ENCODE measurements at places on chromosomes 3 and 15.
A peak's percentile ranks its signal among the peaks of the same experiment; 100 is the strongest.

DNA sequence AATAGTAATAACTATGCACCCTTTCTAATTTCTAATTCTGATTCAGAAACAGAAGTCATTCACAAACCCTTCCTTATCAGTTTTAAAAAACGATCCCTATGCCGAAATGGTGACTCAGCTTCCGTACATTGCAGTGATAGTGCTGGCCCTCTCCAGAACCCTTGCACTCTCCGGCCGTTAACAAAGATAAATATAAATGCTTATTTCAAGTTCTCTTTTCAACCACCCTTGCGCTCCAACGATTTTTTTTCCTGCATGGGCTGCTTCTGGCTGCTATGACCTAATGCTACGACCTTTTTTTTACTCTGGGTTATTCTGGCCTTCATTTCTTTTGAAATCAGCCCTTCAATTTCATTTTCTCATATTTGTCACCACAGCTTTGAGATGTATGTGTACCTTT, 646.2 kb downstream of the NTRK3 start:
- no peak for DNase-seq

GRCh38 chr3:37812499-37812896, 49.2 kb upstream of the CTDSPL start:
- DNase-seq = no peak

- no peak for DNase-seq
These were observed 55.5 kb upstream of the HES1 start for GRCh38 chr3:194080436-194080835.

DNA sequence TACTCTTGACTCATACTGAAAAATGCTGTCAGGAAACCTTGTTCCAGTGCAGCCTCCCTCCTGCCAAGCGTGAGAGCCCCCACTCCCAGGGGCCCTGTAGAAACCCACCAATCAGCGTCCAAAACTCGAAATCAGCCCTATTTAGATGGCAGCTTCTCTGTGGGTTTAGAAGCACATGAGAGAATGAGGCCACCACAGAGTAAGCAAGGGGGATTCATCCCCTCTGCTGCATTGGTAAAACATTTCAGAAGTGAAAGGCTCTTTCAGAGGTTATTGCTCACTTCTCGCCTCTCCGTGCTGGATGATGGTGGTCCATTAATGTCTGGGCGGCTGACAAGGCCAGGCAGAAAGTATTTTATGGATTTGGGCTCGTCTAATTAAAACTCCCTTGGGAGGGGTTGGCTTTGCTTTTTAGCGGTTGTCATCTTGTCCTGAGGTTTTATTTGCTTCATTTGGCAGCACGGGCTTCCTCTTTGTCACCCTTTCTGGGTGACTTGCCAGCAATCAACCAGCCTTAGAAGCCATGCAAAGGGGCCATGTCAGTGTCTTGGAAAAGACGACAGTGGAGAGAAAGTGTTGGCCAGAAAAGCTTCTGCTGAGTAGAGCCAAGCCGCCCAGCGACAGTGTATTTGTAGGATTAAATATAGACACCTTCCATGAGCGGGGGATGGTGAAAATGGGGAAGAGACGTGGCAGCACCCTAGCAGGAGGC, 145.5 kb downstream of the ATP10A start:
- no peak for DNase-seq

DNA sequence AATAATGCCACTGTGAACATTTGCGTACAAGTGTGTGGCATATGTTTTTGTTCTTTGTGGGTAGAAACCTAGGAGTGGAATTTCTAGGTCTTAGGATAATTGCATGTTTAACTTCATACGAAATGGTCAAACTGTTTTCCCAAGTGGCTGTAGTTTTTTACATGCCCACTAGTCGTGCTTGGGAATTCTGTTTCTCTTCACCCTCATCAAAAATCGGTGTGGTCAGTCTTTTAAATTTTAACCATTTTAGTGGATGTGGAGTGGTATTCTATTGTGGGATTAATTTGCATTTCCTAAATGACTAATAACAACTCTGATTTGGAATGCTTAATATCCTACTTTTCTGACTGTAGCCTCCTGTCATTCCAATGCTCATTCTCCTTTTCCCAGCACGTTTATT, 27.6 kb downstream of the ZFAND6 start:
- no peak for DNase-seq

DNA sequence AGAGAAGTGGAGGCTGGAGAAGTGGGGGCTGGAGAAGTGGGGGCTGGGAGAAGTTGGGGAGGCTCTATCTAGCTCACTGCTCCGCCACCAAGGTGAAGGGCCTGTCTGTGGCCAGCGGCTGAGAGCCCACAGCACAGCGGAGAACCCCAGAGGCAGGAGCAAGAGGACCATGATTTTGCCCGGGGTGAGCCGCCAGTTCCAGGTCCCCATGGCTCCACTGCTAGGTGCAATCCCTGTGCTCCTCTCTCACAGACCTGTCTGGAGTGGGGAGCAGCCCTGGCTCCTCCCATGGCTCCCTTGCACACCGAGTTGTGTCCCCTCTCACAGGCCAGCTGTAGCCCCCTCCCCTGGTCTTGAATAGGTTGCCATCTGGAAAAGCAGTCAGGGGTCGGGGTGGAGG, 4.7 kb upstream of the NRROS start:
- DNase-seq = no peak

DNA sequence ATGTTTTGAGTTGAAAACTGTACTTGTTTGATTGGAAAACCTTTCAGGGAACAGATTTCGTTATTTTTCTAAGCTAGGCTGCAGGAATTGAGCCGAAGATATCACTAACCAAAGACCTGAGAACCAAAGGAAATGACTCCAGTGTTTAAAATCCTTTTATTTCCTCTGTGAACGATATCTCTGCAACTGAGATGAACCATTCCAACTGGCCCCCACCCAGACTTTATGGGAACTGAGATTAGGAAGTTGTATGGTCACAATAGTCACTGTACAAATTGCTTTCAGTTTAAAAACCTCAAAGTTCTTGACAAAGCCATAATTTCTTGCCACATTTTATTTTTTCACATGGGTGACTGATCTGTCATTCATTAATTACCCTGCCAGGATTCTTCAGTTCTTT, 232.4 kb downstream of the RBMS3 start:
- no peak for DNase-seq

DNA sequence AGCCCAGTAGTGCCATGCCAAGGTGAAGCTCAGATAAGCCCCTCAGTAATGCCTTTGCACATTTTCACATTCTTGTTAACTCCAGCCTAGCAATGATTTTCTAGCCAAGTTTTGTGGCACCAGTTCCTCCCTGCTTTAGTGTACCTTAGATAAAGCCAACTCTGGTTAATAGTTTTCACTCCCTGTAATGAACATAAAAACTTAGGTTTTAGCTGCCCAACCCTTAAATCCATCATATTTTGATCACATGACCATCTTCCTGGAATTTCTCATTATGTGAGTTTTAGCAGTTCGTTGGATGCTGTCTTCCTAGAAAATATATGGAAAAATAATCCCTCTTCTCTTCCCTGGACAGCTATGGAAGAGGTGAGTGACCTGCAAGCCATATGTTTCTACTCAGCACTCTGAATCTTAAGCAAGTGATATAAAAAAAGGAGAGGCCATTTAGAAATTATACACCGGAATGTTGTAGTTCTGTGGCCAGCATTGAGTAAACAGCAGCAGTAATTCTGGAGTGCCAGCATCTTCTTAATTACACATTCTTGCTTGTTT, 62.2 kb upstream of the P2RY1 start:
- DNase-seq = no peak

- no peak for DNase-seq
These were observed 48.0 kb upstream of the FSTL1 start for GRCh38 chr3:120498556-120499346.

GRCh38 chr3:84885199-84885882, 73.4 kb upstream of the CADM2 start:
- peak; percentile 87 for DNase-seq

- no peak for DNase-seq
These were observed 28.5 kb downstream of the PLCL2 start for GRCh38 chr3:16913264-16913580.

DNA sequence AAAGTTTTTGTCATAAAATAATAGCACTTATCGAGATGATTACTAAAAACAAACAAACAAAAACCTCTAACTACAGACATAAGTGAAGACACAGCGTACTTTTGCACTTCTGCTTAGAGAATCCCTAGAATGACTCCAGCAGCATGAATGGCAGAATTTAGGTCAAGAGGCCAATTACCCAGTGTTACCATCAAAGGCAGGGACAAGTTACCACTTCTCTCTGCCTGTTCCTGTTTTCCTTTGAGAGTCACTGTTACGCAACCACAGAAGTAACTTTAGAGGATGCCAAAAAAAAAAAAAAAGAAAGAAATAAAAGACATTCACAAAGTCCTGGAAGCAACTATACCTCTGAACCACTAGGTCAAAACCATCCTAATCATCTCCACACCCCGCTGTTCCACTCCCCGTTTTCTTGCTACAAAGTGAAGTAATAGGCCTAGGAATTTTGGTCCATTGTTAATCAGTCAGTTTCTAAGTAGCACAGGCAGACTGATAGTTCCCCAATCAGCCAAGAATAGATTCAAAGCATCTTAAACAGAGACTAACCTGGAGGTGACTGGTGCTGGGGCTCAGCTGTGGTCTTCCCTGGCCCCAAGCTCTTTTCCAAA, 41.9 kb downstream of the FMN1 start:
- DNase-seq = no peak

DNA sequence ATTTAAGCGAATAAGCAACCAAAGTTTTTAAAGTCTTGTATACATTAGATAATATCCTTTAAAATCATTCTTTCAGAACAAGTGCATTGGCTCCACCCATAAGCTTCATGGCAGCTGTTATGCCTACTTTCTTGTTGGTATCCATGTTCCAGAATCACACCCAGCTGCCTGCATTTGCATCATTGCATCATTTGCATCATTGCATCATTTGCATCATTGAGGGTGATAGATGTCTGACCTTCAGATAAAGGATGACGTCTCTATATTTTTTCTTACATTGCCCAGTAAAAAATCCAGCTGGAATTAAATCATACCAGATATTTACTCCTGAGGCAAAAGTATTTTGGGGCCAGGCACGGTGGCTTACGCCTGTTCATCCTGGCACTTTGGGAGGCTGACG, 42.3 kb downstream of the SLC12A1 start:
- no peak for DNase-seq

GRCh38 chr3:126469479-126469878, 6.2 kb downstream of the ZXDC start:
- DNase-seq = no peak

DNA sequence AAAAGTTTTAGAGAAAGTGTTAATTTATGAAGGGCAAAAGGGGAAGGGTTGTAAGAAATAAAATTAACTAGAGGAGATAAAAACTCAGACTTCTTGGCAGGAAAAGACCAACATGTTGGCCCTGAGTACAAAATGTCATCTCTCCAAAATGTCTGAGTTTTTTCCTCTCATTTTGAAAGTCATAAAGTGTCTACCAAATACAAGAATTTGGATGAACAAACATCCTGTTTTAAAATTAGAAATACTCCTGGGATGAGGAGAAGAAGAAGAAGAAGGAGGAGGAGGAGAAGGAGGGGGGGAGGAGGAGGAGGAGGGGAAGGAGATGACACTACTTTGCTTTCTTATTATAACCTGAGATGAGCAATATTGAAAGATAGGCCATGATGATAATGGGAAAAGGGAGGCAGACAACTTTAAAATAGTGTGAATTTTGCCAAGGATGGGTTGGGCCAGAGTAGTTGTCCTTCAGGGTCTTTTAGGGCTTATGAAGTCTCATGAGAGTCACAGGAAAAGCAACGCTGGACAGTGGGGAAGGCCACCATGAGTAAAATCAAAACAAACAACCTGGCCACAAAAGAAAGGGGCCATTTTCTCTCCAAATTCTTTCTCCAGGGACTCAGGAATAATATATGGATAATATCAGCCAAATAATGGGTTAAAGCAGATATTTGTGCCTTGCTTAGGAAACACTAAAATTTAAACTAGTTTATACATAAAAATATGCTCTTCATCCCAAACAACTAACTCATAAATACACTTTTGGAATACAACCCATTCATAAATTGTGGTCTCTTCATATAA, 632.9 kb downstream of the EPHA3 start:
- DNase-seq = no peak

GRCh38 chr3:102084704-102085103, 235.4 kb downstream of the NFKBIZ start:
- no peak for DNase-seq

- DNase-seq = no peak
These were observed 29.8 kb upstream of the CLRN1 start for GRCh38 chr3:151002003-151002981.

DNA sequence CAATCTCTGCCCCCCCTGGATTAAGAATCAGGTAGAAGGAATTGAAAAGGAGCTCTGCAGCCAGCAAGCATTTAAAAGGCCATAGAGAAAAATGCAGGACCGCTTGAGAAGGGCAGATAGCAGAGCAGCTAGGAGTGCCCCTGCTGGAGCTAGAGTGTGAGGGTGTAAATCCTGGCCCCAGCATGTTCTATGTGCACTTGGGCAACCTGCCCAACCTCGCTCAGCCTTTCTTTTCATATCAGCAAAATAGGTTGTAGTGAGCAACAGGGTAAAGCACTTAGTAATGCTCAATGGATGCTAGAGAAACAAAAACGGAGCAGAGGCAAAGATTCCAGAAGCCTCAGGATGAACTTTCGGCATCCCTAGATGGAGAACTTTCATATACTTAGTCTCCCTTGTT, 25.0 kb upstream of the THBS1 start:
- DNase-seq = no peak

DNA sequence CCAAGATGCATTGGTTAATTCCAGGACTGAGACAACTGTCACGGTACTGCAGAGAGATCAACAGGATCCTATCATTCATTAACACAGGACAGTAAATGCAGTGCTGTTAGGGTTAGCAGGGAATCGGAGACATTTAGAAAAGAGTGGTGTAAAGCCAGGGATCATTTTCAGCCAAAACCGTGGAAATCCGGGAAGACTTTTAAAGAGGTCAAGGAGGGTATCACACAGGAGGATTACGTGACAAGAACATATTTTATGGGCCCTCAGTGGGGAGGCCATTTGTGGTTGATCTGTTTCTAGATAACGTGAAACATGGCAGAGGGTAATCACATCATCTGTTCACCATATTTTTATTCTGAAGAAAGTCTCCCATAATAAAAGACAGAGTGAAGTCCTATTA, 216.1 kb downstream of the PTPRG start:
- no peak for DNase-seq

GRCh38 chr3:129690406-129690805, 83.9 kb upstream of the PLXND1 start:
- DNase-seq = peak; percentile 77

GRCh38 chr3:9111417-9111816, 138.0 kb downstream of the SRGAP3 start:
- no peak for DNase-seq

DNA sequence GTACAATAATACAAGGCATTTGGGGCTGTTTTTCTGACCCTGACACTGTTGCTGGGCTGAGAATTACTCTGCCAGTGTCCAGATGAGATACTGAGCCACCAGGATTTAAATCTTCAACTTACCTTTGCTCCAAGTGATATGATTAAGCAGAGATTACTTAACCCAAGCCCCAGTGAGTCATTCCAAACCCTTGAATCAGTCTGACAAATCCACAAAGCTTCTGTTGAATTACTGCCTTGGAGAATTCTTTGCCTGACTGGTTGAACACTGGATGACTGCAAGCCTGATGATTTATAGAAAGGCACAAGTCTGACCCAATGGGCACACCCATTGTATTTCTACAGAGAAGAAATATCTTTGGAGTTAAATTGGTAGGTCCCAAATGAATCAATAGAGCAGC, 88.2 kb upstream of the TSC22D2 start:
- no peak for DNase-seq
